ENCODE measurements at places on chromosomes 2 and 18. TPM values are rescaled to one million over a fixed set of nuclear protein-coding genes. Genes with fewer than 3 reads are reported as not detected.

Gene FOXI3
- total RNA-seq: not detected

Gene UCN
- 1.5 TPM for total RNA-seq

Gene ANO7
- 1.5 TPM for total RNA-seq

Gene CMPK2
- total RNA-seq: 0.95 TPM

Gene SPC25
- total RNA-seq: 4.1 TPM

Gene CCBE1
- total RNA-seq: 1.8 TPM

Gene XDH
- 0.23 TPM for total RNA-seq

Gene ACVR1C
- total RNA-seq: 0.05 TPM

DNA sequence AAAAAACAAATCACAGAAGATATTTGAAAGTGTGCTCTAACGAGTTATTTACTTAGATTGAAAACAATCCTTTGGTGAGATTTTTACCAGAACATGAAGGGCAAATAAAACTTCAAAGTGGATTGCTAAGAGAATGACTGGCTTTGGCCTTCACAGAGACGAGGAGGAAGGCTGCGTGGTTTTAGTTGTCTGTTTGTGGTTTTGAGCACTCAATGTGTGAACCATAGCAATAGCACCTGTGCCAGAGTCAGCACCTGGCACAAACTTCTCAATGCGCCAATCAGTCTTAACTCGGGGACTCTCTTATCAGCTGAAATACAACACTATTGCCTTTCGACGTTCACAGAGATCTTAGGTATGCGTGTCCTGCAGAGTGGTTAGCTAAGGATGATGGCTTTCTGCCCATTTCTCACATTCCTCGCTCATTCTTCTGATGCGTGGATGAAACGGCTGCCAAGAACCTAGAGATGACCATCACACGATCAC, 70.0 kb downstream of the MBP start:
- DNase-seq: no peak

DNA sequence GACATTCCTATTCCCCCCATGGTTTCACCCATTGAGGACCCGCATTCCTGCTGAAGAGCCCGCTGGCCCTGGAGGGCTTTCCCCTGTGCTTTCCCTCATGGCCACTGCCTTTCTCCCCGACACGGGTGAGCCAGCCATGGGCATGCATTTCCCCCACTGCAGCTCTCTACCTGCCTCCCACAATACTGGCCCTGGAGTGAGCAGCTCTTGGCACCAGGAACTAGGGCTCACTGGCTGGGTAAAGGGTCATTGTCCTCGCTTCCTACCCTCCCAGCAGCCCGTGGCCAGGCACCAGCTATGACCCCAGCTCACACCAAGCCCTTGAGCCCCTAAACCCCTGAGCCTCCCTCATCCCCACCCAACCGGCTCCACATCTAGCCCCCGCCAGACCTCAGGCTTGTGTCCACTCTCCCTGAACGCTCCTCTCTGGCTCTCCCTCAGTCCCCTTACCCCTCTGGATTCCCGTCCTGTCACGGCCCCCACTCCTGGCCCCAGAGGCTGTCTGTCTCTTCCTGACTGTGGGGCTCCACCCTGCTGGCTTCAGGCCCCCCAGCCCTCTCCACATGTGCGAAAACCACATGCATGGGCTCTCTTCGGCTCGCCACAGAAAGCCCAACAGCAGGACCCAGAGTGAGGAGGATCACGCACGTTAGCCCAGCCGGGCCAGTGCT, 199.8 kb downstream of the ZFP36L2 start:
- peak; percentile 68 for DNase-seq

DNA sequence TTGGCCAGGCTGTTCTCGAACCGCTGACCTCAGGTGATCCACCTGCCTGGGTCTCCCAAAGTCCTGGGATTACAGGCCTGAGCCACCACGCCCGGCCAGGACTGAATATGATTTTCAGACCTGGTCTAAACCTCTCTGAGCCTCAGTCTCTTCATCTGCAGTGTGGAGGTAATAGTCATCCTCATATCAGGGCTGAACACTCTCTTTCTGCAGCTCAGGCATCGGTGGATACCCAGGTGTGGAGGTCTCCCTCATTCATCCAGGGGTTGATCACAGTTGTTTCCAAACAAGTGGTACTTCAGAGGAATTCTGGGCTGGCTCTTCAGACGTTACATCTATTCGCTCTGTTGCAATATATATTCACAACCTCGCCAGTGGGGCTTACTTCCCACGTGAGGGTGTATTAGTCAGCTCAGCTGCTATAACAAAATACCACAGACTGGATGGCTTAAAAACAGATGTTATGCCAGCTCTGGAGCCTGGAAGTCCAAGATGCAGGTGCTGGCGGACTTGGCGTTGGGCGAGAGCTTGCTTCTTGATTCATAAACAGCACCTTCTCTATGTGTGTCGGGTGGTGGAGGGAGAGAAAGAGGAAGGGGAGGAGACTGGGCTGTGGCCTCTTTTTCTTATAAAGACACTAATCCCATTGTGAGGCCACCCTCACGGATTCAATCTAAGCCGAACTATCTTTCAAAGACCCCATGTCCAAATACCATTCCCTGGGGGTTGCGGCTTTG, 2.9 kb upstream of the MBP start:
- DNase-seq: no peak

DNA sequence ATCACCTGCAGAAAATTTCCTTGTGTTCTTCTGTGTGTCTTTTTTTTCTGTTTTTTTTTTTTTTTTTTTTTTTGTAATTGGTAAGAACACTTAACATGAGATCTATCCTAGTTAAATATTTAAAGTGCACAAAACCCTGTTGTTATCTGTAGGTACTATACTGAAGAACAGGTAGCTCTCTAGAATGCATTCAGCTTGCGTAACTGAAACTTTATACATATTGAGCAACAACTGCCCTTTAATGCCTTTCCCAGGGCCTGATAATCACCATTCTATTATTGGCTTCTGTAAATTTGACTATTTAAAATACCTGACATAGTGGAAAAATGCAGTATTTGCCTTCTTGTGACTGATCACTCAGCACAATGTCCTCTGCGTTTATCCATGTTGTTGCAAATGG, 701.8 kb downstream of the SUCLG1 start:
- DNase-seq: no peak

GRCh38 chr2:17793296-17793695, 23.0 kb upstream of the MSGN1 start:
- no peak for DNase-seq

- no peak for DNase-seq
Observed at GRCh38 chr2:29582062-29582461, 339.3 kb downstream of the ALK start.

DNA sequence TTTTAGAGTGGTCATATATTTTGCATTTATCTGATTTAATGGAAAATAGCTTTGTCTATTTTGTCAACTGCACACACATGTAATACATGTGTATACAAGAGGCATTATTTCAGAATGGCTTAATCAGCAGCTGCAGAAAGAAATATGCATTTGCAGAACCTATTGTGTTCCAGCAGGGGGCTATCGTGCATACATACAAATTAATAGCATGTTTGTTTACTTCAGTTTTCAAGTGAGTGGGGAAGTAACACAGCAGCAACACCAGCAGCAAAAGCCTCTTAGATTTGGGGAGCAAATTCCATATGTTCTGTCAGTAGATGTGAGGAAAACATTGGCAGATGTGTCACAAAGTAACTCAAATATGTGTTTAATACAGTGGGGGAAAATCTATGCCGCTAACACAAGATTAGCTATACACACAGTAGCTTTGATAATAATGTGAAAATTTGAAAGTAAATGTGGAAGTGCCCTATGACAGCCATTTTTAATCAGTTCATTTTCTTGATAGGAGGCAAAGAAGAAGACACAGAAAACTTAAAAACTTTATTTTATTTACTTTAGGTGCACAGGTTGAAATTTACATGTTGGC, 218.1 kb downstream of the WDR7 start:
- DNase-seq: no peak

DNA sequence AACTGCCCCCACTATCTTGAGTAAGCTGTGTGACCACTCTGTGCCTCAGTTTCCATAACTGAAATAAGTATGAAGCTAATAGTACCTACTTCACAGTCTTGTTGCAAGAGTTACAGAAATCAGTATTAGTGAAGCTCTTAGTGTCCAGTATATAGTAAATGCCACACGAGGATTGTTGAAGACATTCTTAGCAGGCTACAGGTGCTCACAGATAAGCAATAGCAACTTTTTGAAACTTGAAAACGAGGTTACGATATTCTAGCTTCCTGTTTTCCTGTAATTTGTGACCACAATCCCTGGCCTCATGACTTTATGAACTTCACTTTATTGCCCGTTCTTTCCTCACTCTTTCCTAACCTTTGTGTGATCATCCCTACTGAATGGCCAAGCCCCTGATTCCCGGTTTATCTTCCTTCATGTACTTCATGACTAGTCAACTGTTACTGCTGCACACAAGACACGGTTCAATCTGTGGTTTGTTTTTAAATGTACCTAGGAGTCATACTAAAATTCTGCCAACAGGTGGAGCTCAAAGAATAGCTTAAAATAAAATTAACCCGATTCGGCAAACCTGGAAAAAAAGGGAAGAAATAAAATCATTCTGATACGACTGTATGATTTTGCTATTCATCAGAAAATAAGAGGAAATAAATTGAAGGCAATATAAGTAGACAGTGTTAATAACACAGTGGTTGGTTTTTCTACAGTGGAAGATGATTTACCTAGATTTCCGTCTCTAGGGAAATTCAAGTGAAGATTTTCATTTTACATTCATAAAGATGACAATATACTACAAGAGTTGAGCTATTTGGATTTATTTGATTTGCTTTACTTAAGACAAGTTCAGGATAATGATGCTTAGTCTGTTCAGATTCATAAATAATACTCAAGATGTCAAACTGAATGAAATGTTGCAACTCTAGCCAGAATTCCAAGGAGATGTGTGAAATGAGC, 38.1 kb upstream of the STAT1 start:
- DNase-seq: no peak

DNA sequence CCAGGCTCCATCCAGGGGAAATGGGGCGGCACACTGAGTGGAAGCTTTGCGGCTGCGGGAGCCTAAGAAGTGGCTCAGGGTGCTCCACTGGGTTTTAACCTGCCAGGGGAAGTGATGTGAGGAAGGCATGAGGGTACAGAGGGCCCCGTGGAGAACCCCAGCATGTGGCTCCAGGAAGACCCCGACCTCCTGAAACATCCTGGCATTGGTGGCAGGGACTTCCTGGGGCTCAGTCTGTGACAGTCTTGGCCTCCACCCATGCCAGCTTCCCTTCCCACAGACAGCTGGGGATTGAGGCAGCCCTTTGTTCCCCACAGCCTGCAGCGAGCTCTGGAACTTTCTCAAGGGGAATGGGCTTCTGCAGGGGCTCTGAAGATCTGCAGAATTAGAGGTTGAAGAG, 146.6 kb downstream of the TNS1 start:
- peak; percentile 53 for DNase-seq

- no peak for DNase-seq
Observed at GRCh38 chr2:107276034-107276433, 390.1 kb upstream of the ST6GAL2 start.

DNA sequence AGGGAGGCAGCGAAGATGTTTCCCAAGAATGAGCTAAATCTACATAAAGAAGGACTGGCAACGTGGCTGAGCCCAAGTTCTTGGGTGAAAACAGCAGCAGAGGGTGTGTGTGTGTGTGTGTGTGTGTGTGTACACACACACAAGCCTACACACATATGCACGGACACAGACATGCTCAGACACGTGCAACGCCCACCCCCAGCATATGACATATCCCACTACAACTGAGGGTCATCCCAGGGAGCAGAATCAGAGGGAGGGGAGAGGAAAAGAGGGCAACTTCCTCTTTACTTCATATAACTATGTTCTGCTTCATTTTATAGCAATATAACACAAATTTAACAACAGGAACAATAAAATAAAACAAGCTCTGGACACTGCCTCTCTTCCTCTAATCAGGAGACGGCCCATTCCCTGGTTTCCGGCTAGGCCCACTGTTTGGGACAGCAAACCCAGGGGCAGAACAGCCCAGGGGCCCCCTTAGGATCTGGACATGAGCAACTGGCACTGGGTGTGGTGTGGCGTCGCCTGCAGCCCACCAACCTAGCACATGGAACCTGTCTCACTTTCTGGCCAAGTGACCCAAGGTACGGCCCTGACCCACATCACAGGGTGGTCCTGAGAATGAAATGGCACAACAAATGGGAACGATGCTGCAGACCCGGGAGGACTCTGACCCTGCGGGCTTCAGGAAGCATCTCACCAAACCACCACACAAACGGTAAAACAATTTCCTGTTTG, 25.0 kb downstream of the FAM178B start:
- no peak for DNase-seq

DNA sequence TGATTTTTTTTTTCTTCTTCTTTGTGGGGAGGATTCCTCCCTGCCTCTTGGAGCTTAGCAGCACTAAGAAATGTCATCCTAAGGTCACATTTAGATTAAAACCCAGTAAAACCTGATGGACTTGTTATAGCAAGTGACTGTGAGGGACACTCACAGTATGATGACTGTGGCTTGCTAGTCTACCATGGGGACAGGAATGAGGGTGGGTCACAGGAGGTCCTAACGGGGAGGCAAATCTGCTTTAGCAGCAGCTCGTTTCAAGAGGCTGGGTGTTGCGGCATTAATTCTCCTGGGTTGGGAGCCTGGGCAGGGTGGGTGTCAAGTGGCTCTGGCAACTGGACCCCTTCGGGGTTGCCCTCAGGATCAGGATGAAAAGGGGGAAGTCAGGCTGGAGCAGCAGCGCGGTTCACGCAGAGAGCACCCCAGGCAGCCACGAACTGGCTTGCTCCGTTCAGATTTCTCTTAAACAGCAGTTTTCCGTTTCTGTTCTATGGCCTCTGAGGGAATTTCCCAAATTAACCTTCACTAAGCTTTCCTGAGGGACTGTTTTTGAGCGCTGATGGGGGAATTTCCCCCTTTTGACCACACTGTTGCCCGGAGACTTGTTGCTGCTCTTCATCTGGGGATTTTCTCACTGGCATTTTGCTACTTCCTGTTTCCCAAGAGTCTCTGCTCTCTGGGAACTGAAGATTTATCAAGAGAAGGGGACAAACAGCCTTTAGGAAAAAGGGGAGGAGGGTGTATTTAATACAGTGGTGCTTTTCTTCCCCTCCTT, 59.8 kb upstream of the PELI1 start:
- no peak for DNase-seq

GRCh38 chr18:74392323-74392722, 64.8 kb downstream of the DIPK1C start:
- no peak for DNase-seq

DNA sequence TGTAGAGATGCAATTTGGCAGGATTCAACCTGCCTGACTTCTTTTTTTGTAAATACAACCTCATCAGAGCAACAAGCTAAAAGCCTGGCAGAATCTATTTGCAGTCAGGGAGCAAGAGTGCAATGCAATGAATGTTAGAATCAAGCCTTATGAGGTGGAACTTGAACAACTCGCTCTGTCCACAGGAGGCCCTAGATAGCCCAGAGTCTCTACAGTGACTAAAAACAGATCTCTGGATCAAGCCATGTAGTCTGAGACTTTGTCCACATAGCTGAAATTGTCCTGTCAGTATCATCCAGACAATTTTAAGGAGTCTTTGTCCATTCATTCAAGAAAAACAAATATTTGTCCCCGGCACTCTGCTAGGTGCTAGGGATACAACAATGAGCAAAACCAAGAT, 32.0 kb upstream of the CDK5R2 start:
- DNase-seq: no peak

Measured in chondrocyte (in vitro differentiated cells).